Kidney glomerular epithelial cell (primary cell): ENCODE measurements at places on chromosomes 12 and 14.

DNA sequence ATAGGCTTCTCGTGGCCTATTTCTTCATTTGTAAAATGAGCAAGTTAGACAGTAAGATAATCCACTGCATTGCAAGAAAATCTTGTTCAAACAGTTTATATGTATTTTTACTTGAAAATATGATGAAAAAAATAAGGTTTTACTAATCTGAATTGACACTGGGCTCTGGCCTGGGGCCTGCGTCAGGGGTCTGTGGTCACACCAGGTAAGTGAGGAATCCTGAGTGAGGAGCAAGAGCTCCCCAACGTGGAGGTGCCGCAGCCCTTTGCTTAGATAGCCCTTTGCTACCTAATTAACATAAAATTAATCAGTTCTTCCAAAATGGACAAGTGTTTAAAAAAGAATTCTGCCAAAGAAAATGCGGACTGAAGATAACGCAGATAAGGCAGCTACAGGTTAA, 39.1 kb upstream of the STAB2 start:
- DNase-seq: no peak

DNA sequence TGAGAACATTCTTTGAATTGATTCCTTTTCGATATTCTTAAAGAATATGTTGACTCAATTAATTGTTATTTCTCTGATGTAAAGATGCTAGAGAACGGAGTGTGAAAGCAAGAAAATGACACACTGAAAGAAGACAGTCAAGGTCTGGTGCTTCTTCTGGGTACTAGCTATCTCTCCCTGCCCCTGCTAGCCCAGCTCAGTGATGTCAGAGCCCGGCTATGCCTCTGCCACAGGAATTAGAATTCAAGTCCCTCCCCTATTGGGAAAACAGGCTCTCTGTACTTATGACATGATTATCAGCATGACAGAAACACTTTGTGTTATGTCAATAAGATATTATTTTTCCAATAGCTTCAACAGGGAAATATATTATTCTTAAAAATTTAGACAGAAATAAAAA, 252.4 kb downstream of the KCNC2 start:
- no peak for DNase-seq

GRCh38 chr14:90383731-90384542, 12.9 kb upstream of the CALM1 start:
- DNase-seq: no peak

- no peak for DNase-seq
These were observed 162.4 kb upstream of the DAAM1 start for GRCh38 chr14:59026081-59026480.

DNA sequence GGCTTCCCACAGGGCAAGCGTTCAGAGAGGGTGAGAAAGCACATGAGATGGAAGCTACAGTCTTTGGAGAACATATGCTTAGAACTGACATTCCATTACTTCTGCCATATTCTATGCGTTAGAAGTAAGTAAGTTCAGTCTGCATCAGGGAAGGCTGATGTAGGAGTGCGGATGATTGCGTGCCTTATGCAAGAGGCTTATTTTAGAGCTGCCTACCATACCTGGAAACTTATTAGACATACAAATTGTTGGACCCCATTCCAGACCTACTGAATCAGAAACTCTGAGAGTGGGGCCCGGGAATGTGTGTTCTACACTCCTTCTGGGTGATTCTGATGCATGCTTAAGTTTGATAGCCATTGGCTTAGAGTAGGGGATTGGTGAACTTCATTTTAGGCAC, 174.9 kb downstream of the KTN1 start:
- no peak for DNase-seq

DNA sequence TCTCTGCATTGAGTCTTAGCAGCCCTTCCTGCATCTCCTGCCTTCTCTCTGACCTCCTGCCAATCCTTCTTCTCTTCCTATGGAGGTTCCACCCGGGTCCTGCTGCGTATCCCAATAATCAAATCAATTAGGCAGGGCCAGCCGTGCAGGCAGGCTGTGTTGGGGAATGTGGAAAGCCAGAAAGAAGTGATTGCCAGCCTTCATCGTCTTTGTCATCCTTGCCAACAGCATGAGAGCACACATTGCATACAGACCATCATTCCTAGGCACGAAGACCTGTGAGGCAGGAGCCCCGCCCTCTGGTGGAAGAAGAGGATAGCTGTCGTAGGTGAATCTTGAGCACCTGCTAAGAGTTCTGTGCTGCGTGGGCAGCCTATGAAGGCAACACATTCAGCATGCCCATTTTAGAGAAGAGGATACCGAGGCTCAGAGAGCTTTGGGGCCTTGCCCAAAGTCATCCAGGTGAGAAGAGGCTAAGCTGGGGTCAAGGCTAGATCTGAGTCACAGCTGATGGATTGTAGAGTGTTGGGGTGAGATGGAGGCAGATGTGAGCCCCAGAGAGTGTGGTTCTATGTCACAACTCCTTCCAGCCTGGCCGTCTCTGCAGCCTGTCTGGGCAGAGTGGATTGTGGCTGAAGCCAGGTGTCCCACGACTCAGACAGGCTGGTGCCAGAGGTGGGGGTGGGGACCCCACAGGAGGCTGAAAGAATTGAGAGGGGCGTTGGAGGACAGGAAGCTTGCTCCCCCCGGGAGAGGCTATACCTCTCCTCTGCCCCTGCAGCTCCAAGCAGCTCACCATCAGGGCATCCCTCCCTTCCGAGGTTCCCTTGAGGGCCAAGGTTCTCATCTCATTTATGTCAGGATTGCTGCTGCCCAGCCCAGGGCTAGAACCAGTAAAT, 12.7 kb downstream of the C14orf132 start:
- no peak for DNase-seq
